Trophoblast cell (in vitro differentiated cells and primary cell): ENCODE measurements at places on chromosomes 2 and 18.
A peak's percentile ranks its signal among the peaks of the same experiment; 100 is the strongest.

GRCh38 chr2:223908304-223908998 is 36.7 kb downstream of the WDFY1 start:
- no peaks in the 10 kb centered on the region for H3K27me3 ChIP-seq
- H3K36me3 ChIP-seq: peaks cover 6% of the 10 kb centered on the region
- H3K27ac ChIP-seq: no peak overlapping the region
- H3K4me3 ChIP-seq: no peak overlapping the region
- no peaks in the 10 kb centered on the region for H3K4me1 ChIP-seq
- no peak for DNase-seq

- H3K36me3 ChIP-seq: peaks cover 15% of the 10 kb centered on the region
- no peaks in the 10 kb centered on the region for H3K27me3 ChIP-seq
Observed at GRCh38 chr2:74043345-74044329, 58.9 kb downstream of the TET3 start.

DNA sequence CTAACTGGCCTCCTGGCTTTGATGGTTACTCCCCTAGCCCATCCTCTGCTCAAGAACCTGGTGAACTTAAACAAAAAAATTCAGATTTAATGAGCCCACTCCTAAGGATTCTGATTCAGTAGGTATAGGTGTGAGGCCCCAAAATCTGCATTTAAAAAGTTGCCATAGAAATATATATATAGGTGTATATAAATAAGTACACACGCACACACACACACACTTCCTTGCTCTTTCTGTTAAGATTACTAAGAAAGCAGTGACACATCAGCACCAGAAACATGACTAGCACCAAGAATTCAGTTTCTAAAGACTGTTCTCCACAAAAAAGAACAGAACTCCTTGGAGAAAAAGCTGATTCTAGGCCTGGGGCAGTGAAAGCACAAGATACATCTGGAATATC is 17.8 kb downstream of the EML6 start:
- H3K27ac ChIP-seq: no peak overlapping the region
- H3K27me3 ChIP-seq: no peaks in the 10 kb centered on the region
- peaks cover 2% of the 10 kb centered on the region for H3K4me1 ChIP-seq
- H3K4me3 ChIP-seq: no peak overlapping the region

DNA sequence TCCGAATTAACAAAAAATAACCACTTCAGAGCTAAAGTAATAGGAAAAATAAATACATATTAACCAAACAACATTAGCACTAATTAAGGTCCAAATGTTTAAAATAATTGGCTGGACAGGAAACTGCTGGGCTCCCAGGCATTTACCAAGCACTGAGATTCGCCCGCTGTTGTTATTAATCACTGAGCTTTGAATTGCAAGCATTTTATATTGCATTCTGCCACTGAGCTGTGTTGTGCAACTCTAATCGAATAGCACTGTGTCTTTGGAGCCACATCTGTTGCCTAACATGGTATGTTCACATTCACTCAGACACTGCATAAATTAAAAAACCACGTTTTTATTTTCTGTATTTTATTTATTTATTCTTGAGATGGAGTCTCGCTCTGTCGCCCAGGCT is 88.9 kb downstream of the SOWAHC start:
- H3K27me3 ChIP-seq: no peaks in the 10 kb centered on the region
- peaks cover 29% of the 10 kb centered on the region for H3K4me1 ChIP-seq
- DNase-seq: no peak
- no peak overlapping the region for H3K27ac ChIP-seq
- H3K36me3 ChIP-seq: no peaks in the 10 kb centered on the region

GRCh38 chr2:161384864-161385263 is 31.2 kb upstream of the TBR1 start:
- no peak for DNase-seq
- H3K27ac ChIP-seq: no peak overlapping the region
- no peaks in the 10 kb centered on the region for H3K27me3 ChIP-seq
- no peaks in the 10 kb centered on the region for H3K4me1 ChIP-seq

GRCh38 chr2:85276571-85277118 is 51.1 kb downstream of the TGOLN2 start:
- H3K27ac ChIP-seq: no peak overlapping the region
- H3K27me3 ChIP-seq: no peaks in the 10 kb centered on the region
- no peaks in the 10 kb centered on the region for H3K36me3 ChIP-seq
- DNase-seq: no peak

GRCh38 chr18:10270151-10270571 is 184.3 kb upstream of the APCDD1 start:
- no peak overlapping the region for H3K4me3 ChIP-seq
- no peak overlapping the region for H3K27ac ChIP-seq
- no peaks in the 10 kb centered on the region for H3K27me3 ChIP-seq
- no peaks in the 10 kb centered on the region for H3K4me1 ChIP-seq
- H3K36me3 ChIP-seq: no peaks in the 10 kb centered on the region

DNA sequence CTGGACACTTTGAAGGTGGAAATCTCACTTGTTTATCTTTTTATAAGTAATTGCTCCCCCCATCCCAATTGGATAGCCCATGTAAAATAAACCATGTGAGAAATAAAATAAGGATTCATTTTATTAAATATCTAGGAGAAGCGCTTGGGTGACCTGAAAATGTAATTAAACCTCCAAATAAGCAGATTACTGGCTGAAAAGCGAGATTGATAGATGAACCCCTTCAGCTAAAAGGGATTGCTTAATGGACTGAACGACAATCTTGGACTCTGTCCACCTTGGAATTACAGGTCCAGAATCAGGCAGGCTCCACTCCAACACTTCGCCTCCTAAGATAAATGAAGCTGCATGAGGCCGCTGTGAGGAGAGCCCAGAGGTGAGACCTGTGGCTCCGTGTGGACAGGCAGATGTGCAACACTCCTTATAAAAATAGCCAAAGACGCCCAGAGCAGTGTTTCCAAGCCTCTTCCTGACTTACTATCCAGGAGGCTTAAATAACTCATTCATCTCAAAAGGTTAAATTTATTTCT is 441.5 kb downstream of the MTX2 start:
- H3K4me3 ChIP-seq: no peak overlapping the region
- no peaks in the 10 kb centered on the region for H3K4me1 ChIP-seq
- H3K27me3 ChIP-seq: no peaks in the 10 kb centered on the region
- DNase-seq: no peak
- no peaks in the 10 kb centered on the region for H3K36me3 ChIP-seq
- no peak overlapping the region for H3K27ac ChIP-seq

DNA sequence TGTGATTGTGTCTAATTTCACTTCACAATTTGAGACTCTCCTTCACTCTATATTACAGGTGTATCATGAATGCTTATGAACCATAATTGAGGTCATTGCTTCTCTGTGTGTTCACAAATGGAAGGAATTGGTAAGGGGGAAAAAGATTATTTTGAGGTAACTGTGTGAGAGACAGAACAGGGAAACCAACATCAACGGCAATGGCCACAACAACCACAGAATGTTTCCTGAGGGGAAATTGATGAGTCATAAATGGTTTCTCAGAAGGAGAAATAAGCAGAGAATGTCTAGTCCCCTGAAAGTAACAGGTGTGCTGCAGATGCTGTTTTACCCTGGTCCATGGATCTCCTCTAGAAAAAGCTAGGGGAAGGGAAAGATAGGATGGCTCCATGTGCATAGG is 361.2 kb upstream of the GALNT5 start:
- no peak overlapping the region for H3K4me3 ChIP-seq
- no peaks in the 10 kb centered on the region for H3K27me3 ChIP-seq
- no peak for DNase-seq
- no peaks in the 10 kb centered on the region for H3K4me1 ChIP-seq
- H3K27ac ChIP-seq: no peak overlapping the region

DNA sequence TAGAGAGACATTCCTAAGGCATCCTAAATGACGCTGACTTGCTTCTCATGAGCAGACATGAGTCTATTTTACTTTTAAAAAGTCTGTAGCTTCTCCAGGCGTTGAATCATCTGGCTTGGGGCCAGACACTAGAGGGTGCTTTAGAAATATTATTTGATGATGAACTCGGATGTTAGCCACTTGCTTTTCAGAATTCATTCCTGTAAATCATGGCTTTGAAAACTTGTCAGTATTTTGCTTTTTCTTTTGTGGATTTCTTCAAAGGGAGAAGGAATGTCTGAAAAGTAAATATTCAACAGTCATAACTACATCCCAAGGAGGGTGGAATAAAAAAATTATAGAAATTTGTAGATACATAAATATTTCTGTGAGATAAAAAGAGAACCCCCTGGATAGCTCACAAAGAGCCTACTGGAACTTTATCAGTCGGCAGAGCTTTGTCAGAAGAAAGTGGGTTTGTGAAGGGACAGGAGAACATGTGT is 370.8 kb downstream of the OSR1 start:
- H3K4me1 ChIP-seq: peaks cover 4% of the 10 kb centered on the region
- H3K4me3 ChIP-seq: no peak overlapping the region
- no peaks in the 10 kb centered on the region for H3K36me3 ChIP-seq
- H3K27me3 ChIP-seq: no peaks in the 10 kb centered on the region
- DNase-seq: peak; percentile 8
- no peak overlapping the region for H3K27ac ChIP-seq

GRCh38 chr18:72811047-72811446 is 56.7 kb downstream of the NETO1 start:
- no peak for DNase-seq
- no peaks in the 10 kb centered on the region for H3K36me3 ChIP-seq
- H3K4me3 ChIP-seq: no peak overlapping the region
- no peaks in the 10 kb centered on the region for H3K27me3 ChIP-seq
- H3K4me1 ChIP-seq: no peaks in the 10 kb centered on the region

DNA sequence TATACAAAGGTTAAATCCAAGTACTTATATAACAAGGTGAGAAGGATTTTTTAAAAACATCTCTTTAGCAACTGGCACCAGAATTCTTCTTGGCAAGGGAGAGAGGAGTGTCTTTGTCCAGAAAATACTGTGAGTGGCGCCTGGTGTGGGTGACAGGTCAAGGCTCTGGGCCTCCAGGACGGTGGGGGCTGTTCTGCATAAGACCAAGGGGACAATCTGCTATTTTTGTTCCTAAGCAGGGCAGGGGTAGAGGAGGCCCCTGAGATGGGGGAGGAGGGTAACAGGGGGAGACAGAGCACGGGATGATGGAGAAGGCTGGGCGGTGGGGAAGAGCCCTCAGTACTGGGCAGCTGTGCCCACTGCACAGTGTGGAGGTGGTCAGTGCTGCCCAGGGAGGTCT is 51.6 kb upstream of the TAF1B start:
- H3K27ac ChIP-seq: no peak overlapping the region
- no peaks in the 10 kb centered on the region for H3K4me1 ChIP-seq
- no peaks in the 10 kb centered on the region for H3K27me3 ChIP-seq
- H3K36me3 ChIP-seq: no peaks in the 10 kb centered on the region

DNA sequence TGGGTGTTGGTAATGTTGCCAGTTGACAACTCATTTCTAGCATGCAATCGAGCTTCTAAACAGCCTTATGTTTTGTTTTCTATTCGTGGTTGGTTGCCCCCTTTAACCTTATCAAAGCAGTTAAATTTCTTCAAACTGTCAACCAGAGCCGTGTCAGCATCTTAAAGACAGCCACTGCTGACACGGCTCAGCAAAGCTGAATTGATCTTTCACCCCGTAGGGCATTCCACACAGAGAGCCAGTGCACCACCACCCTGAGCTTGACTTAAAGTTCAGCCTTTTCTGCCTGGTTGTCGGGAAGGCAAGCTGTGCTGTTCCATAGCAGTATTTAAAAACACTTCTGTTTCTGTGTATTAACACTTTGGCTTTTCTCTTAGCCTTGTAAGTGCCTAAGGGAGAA is 355.0 kb upstream of the CHST9 start:
- H3K4me3 ChIP-seq: no peak overlapping the region
- H3K36me3 ChIP-seq: no peaks in the 10 kb centered on the region
- H3K4me1 ChIP-seq: no peaks in the 10 kb centered on the region
- no peak overlapping the region for H3K27ac ChIP-seq
- no peaks in the 10 kb centered on the region for H3K27me3 ChIP-seq

- H3K27me3 ChIP-seq: no peaks in the 10 kb centered on the region
- no peak for DNase-seq
- H3K27ac ChIP-seq: no peak overlapping the region
- H3K4me1 ChIP-seq: peaks cover 7% of the 10 kb centered on the region
- no peak overlapping the region for H3K4me3 ChIP-seq
Observed at GRCh38 chr2:233423552-233423860, 69.2 kb downstream of the DGKD start.

DNA sequence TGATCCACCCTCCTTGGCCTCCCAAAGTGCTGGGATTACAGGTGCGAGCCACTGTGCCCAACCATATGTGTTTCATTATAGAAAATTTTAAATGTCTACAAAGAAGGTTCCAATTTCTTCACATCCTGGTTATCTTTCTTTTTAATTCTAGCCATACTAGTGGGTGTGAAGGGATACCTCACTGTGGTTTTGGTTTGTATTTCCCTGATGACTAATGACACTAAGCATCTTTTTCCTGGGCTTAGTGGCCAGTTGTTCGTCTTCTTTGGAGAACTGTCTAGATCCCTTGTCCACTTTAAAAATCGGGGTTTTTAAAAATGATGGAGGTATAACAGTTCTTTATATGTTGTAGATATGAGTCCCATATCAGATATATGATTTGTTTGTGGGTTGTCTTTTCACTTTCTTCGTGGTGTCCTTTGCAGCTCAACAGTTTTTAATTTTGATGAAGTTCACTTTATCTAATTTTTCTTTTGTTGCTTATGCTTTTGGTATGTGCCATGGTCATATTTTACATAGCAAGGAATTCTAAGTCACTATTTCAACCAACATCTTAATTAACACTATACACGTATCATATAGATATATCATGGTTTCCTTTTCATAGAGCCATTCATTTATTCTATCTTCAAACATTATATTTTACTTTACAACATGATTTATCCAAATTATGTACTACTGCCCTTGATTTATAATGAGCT is 135.0 kb upstream of the RIOK3 start:
- no peak overlapping the region for H3K27ac ChIP-seq
- no peak for DNase-seq
- no peaks in the 10 kb centered on the region for H3K27me3 ChIP-seq

DNA sequence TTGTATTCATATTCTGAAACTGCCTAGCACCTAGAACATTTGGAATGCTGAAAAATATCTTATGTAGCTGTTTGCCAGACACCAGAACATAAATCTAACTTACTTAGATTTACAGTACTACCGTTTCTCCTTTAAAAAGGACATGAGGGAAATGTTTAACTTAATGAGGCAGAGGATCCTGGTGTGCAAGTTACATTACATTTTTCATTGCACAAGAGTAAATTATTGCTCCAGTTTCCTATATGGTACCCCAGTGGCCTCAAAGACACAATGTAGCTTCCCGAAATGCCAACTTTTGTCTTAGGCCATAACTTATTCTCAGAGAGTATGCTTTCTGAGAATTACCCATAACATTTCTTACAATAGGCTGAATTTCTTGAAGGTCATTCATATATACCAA is 105.5 kb upstream of the DTNA start:
- H3K27ac ChIP-seq: no peak overlapping the region
- DNase-seq: no peak
- no peaks in the 10 kb centered on the region for H3K36me3 ChIP-seq
- H3K4me1 ChIP-seq: no peaks in the 10 kb centered on the region

DNA sequence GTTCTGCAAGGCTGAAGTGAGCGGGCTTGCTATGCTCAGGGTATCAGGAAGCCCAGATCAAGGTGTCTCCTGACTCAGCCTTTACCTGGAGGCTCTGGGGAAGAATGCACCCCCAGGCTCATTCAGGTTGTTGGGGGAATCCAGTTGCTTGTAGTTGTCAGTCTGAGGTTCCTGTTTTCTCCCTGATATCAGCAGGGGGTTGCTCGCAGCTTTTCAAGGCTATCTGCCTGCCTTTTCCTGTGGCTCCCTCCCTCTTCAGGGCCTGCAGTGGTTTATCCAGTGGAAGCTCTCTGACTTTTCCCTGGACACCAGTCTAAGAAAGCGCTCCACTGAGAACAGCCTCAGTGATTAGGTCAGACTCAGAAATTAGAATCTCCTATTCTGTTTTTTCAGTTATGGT is 116.6 kb downstream of the PTPRM start:
- H3K27ac ChIP-seq: no peak overlapping the region
- DNase-seq: peak; percentile 28
- no peaks in the 10 kb centered on the region for H3K36me3 ChIP-seq
- no peak overlapping the region for H3K4me3 ChIP-seq
